Stimulated activated CD4-positive, alpha-beta T cell treated with anti-CD3 and anti-CD28 coated beads, Interleukin-15, amount 100 ng/mL, for 1 hour (primary cell): ENCODE measurements at places on chromosomes 7 and 10.

DNA sequence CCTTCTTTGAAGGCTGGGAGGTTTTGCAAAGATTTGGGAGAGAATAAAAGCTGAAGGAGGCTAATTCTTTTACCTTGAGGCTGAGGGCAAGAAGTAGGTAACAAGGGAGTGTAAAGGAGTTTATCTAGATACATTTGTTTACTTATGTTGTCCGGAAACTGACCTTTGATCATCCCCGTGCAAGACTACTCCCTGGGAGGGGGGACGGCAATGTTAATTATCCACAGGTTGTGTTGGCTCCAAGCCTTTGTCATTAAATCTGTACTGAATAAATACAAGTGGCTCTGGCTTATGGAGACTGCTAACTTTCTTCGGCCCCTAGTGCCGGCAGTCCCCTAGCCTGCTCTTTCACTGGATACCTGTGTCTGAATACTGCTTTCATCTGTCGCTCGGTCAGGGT, 1250.6 kb upstream of the LRRTM3 start:
- no peak for DNase-seq

DNA sequence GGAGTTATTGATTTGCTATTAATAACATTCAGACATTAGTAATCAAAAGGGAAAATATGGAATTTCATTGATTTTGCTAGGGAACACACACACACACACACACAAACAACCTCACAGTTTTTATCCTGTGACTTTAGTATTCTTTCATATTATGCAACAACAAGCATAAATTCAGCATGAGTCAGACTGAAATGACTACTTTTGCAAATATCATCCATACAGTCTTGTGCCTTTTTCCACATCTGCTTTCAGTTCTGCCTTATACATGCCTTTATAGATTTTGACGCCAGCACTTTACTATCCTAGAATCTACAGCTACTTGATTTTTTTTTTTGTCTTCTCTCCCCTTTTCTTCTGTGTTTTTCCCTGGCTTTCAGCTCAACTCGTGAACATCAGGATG, 975.8 kb upstream of the LRRTM3 start:
- no peak for DNase-seq

- DNase-seq = no peak
Observed at GRCh38 chr7:70492625-70493024, 639.3 kb upstream of the GALNT17 start.

DNA sequence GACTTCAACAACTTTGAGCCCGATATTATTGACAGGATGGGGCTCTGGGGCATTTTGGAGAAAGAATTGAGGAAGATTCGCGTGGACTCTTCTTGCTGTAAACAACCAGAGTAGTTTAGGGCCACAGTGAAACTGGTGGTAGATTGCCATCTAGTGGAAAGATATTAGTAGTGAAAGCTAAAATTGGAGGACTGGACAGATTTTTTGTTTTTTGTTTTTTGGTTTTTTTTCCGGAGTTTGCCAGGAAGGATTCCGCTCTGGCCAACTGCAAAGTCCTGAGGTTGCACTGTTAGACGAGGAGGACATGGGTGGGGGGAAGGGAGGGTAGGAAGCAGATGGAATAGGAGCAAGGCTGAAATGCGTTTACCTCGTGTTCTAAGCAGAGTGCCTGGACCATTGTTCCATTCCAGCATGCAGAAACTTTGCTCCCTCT, 11.7 kb downstream of the NOBOX start:
- no peak for DNase-seq

DNA sequence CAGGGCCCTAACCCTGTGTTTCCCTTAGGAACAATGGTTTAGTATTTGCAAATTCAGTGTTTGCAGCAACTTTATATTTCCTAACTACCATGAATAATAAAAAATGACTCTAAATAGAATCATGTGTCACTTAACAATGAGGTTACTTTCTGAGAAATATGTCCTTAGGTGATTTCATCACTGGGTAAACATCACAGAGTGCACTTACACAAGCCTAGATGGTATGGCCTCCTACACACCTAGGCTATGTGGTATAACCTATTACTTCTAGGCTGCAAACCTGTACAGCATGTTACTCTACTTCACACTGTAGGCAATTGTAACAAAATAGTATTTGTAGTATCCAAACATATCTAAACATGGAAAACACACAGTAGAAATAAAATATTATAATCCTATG, 1174.6 kb upstream of the LRRTM3 start:
- no peak for DNase-seq

DNA sequence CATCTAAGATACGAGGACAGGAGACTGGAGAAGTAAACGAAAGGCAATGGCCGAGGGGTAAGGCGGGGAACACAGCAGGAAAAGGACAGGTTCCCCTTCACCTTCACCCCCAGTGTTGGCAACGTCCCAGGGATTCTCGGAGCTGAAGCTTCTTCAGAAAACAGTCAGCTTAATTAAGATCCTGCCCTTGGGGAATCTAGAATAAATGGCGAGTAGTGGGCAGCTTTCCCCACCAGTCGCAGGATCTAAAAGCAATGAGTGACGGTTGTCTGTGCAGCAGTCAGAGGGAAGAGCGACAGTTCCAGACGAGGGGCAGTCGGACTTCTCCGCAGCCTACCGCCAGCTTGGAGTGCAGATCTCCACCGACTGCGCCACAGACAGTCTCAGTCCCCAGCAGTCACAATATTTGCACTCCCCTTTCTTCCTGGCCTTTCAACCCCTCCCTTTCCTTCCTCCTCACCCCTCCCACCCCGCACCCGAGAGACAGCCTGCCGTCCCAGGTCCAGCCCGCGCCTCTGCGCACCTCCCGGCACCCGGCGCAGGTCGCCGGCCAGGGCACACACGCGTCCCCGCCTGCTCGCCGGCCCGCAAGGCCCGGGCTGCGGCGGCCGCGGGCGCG, 10.9 kb upstream of the SP8 start:
- no peak for DNase-seq

- DNase-seq = no peak
Observed at GRCh38 chr10:109996766-109997171, 11.0 kb upstream of the ADD3 start.

DNA sequence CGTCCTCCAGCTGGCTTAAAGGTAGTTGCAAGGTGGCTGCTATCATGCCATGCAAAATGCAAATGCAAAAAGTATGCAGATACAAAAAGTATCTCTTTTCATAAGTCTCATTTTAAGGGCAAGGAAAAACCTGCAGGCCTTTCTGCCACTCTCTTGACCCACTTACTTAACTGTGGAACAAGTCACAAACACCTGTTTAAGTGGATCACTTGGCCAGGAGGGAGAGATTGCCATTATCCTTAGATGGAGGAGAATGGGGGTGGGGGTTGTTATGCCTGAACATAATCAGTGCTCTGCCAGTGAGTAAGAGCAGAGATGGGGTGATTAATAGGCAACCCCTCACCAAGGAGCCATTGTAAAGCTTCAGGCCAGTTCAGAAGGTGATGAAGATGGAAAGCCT, 25.1 kb upstream of the HERPUD2 start:
- DNase-seq = no peak

DNA sequence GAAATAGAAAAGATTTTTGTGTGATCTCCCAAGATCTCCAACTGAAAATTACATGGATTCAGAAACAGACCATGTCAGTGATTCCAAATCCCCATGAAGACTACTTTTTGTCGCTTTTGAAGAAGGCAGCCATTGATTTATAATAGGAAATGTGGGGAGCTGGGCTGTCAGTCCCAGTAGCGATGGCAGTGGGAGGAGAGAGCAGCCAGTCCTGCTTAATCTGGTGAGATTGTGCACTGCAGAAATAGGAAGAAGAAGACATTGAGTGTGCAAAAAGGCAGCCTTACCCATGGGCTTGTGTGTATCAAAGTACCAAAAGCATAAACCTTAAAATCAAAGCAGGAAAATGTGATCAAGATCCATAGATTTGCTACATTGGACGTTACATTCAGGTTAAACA, 4.8 kb downstream of the ADRB1 start:
- DNase-seq = no peak

DNA sequence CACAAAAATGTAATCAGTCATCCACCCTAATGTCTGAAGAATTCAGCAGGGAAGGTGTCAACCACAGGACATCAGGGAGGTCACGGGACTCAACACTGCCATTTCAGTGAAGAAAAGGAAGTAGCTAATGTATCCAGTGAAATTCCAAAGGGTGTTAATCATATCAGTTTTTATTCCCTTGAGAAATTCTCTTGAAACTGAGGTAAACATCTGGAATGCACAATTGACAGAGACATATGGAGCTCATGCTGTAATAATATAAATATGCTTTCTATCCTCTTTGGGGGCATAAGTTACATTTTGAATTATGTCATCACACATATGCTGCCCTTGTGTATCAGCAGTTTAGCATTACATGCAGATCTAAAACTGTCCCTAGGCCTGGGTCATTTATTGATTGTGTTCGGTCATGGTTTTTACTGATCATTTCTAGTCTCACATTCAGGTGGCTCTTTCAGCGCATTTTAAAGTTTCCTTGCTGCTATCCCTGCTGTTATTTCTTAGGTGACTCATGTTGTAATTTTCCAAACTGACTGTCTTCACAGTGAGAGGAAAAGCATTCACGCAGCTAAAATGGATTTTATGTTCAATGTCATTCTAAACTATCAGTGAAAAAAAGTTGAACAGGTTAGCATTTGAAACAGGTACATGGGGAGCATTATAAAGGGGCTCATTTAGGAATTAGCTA, 273.9 kb downstream of the TSPAN12 start:
- no peak for DNase-seq

DNA sequence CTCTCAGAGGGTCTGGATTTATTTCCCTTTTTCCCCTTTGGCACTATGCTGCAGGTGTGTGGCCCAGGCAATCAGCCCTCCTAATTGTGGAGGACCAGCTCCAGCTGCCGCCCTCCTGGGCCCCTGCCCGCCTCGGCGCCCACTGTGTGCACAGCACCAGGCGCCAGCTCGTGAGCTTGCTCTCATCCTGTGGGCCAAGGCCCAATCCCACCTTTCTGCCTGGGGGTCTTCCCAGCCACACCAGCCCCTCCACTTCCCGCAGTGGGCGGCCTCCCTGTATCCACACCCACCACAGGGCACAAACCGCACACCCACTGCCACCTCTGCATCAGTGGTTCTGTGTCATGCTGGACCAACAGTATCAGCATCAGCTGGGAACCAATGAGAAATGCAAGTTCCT, 25.5 kb upstream of the SLIT1 start:
- no peak for DNase-seq

DNA sequence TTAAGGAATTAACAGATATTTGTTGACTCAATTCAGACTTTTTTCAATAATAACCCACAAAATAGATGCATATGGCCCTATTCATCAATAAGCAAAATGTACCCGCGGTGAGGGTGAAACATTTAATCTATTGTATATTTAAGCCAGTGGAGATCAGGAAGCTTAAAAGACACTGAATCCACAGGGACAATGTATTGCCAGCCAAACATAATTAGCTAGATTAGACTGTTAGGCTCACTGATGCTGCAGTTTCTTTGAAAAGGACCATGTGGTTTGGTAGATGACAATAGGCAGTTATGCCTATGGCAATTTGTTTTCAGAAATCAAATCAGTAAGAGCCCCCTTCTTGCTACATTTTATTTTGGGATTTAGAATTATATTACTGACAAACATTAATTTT, 87.3 kb upstream of the PLXDC2 start:
- no peak for DNase-seq

DNA sequence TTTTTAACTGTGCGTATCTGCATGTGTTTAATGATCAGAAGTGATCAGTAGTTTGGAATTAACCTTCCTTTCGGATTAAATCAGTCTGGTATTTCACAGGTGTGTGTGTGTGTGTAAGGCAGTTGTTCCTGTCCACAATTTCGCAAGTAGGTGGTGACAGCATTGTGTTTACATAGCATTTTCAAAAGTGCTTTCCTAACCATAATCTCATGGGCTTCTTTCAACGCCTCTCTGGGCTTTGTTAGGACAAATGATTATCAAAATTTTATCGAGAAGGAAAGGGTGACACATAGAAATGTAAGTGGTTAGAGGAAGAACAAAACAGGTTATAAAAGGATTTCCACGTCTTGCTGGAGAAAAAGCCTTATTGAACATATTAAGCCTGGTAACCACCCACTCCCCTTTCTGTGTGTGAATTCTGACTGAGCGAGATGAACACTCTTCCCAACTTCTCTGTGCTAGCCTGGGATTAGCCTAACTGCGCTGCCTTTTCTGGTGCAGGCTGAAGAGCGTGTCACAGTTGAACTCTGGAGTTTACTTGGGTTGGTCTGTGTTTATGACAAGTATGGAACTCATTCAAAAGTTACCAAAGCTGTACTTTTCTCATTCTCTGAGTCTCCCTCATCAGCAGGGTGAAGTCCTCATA, 292.3 kb upstream of the PITRM1 start:
- no peak for DNase-seq

DNA sequence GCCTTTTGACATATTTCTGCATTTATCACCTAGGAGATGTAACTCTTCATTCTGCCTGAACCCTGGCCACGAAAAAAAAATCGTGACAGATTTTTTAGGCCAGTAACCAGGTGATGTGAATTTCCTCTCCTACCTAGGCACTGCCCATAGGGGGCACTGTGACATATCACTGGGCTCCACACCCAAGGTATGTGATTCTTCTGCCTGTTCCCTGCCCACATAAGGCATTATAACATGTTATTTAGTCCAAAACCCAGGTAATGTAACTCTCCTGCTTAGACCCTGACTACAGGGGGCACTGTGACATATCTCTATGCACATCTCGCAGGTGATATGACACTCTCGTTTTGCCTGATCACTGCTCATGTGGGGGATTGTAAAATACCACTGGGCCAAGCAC, 29.5 kb upstream of the ZNF107 start:
- DNase-seq = no peak

GRCh38 chr7:50637725-50638643, 72.8 kb upstream of the DDC start:
- DNase-seq = no peak

DNA sequence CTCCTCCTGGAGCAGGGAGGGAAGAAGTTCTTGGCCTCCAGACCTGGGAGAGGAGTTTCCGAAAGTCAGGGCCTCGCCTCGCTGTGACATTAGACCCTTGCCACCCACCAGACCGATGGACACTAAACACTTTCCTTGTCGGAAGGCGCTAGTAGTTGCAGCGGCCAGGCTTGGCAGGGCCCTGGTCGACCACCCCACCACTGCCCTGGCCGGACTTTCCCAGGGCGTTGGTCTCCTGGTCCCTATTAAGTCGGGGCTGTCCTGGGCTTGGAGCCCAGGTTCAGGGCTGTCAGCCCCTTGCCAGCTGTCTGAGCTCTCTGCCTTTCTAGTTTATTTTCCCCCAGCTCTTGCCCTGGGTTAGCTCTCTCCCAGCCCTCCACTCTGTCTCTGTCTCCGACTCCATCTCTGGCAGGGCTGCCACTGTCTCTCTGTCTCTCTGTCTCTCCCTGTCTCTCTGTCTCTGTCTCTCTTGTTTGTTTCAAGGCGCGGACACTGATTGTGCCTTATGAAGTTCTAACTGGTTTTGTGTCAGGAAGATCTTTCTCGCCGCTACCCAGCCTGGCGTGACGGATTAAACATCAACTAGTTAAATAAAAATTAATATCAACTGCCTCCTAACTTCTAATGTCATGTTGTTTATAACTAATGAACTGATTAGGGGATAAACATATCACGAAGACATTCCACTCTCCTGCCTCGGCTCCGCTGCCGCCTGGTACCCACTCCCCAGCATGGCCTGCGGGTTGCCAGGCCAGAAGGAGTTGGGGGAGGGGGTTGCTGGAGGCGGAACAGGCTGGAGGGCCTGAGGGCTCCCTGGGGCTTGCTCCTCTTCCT, 13.8 kb upstream of the PAX2 start:
- no peak for DNase-seq
